ENCODE measurements at places on chromosomes 11 and 22.

- no peak for DNase-seq
Observed at GRCh38 chr22:22926370-22927195, 39.0 kb downstream of the IGLL5 start.

DNA sequence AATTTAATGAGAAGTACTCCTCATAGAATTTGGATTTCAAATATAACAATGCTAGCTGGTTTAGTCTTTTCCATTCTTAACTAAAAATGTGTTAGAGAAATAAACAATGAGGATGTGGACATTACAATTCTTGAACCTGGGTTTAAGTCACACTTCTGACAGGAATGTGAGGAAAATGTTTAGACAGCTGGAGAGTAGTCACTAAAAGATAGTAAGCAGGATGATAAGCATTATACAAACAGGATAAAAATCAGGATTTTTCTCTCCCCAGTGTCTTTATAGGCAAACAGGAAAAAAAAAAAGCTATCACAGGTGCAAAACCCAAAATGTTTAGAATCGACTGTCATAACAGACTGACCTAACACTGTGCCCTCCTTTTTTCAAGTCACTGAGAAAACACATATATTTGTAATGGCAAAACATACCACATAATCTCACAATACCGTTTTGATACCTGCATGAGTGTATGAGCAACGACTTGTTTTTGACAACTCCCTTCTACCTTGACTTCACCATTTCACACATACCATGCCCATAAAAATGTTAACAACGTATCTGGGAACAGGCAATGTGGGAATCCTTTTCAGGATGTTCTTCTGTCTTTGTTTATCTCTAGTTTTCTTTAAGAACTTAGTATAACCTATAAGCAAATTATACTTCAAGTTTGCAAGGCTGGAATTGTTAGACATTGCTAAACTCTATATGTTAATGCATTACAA is 242.0 kb downstream of the SBF2 start:
- no peak for DNase-seq

- DNase-seq = no peak
Observed at GRCh38 chr11:34136420-34136819, 31.0 kb downstream of the NAT10 start.

GRCh38 chr11:15577519-15577918 is 462.8 kb downstream of the INSC start:
- DNase-seq = no peak

GRCh38 chr11:59358020-59358419 is 675 bp upstream of the OR5AN1 start:
- no peak for DNase-seq

GRCh38 chr22:33188326-33188725 is 130.1 kb upstream of the SYN3 start:
- no peak for DNase-seq

- DNase-seq = no peak
Observed at GRCh38 chr11:61826930-61827570, 1.1 kb upstream of the FADS2 start.

DNA sequence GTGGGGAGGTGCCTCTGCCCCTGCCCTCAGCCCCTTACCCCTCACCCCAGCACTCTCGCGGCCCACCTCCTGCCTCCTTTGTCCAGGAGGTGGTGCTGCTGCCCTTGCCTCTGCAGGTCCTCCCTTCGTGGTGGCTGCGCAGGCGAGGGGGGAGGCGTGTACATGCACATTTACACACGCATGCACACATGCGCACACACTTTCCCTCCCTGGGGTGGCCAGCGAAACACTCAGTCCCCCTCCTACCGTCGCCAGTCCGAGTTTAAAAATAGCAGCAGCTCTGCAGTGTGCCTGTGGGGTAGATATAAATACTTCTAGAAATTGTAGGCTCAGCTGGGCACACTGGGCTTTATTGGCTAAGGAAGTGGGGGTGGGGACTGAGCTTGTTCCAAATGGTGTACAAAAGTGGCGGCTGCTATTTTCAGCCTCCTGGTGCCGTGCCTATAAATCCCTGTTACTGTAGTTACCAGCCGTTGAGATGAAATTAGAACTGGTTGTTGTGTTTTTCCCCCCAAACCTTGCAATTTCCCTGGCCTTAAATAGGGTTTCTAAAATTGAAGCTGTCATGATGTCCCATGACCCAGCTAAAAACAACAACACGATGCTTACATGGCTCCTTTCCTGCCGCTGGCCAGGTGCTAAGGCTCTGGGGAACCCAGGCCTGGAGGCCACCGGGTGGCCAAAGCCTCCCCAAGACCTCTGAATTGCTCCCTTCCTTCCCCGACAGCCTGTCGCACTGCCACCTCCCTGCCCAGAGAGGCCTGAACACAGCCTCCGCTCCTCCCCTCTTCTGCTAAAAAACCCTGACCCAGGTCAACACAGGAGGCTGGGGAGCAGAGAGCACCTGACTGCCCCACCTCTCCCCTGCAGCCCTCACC is 12.4 kb downstream of the PICK1 start:
- peak; percentile 45 for DNase-seq

- no peak for DNase-seq
Observed at GRCh38 chr11:130208241-130209127, 48.9 kb downstream of the ST14 start.

DNA sequence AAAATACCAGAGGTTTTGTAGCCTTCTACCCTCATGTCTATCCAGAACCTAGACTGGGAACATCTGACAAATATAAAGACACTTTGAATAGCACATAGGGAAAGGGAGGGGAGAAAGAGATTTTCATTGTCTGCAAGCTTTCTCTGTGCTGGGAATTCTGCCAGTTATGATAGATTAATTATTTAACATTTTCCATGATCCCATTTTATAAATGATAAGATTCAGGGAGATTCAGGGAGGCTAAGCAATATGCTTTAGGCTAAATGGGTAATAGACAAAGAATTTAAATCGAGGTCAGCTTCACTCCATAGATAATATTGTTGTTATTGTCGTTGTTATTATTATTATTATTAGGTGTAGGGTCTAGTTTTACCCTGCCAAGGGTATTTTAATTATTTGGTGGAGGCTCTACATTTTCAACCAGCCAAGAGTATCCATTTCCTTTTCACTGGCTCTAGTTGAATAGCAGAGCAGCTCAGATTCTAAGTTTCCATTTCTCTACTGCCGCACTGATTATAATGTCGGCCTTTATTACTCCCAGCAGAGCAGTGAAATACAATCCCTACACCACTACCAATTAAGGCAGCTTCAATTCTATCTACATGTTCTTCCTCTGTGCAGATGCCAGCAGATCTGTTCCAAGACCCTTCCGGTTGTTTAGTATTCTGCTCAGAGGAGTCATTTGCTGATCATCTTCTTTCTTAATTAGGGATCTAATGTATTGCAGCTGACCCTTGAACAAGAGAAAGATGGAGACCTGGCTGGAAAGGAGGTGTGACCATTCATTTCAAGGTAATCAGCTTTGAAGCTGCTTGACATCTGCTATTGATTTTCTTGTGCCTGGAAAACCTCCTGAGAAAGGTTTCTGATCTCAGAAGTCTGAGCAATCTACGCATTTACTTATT is 23.8 kb upstream of the SYN3 start:
- DNase-seq = no peak

All from C1 segment of cervical spinal cord (tissue), 14 donors.